ENCODE measurements at places on chromosomes 3 and 15. TPM values are rescaled to one million over a fixed set of nuclear protein-coding genes. Genes with fewer than 3 reads are reported as not detected.

GRCh38 chr3:105606016-105606415 lies 239.3 kb downstream of the ALCAM start:
- no peak for DNase-seq

CACNA2D2 gene
- 1.4 TPM for total RNA-seq

GRCh38 chr15:100597862-100598261 lies 4.1 kb downstream of the LINS1 start:
- no peak for DNase-seq

- DNase-seq = no peak
These were observed 30.1 kb downstream of the POPDC2 start for GRCh38 chr3:119630128-119630879.

DNA sequence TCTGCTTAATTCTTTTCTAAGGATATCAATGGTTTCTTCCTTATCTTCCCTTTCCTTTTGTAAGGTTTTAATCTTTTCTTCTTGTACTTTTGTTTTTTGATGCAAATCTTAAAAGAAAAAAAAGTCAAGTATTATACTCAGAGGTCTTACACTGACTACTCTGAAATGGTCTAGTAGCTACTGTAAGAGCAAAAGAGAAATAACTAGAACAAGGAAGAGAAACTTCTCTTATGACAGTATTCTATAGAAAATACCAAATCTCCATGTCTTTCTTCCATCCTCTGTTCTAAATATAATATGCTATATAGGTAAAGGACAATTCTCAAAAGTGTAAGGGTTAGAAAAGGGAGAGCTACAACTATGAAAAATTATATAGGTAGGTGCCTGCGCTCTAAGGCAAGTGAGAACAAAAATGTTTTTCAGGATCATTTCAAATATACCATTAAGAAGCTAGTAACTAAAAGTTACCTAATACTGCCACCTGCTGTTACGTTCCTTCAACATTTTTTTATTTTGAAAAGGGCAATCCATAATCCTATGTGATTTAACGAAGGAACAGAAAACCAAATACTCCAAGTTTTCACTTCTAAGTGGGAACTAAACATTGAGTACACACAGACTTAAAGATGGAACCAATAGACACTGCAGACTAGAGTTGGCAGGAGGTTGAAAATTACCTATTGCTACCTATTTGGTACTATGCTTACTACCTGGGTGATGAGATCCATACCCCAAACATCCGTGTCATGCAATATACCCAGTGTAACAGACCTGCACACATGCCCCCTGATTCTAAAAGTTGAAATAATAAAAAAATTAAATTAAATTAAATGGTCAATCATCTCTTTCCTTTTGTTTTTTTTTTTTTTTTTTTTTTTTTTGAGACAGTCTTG lies 36.7 kb downstream of the CIP2A start:
- DNase-seq = no peak

GRCh38 chr15:40483919-40484318 lies 13.1 kb downstream of the CHST14 start:
- no peak for DNase-seq

TRH gene
- not detected for total RNA-seq

CHDH gene
- total RNA-seq = 0.92 TPM

- DNase-seq = no peak
These were observed 18.1 kb downstream of the DUSP7 start for GRCh38 chr3:52038227-52038626.

DNA sequence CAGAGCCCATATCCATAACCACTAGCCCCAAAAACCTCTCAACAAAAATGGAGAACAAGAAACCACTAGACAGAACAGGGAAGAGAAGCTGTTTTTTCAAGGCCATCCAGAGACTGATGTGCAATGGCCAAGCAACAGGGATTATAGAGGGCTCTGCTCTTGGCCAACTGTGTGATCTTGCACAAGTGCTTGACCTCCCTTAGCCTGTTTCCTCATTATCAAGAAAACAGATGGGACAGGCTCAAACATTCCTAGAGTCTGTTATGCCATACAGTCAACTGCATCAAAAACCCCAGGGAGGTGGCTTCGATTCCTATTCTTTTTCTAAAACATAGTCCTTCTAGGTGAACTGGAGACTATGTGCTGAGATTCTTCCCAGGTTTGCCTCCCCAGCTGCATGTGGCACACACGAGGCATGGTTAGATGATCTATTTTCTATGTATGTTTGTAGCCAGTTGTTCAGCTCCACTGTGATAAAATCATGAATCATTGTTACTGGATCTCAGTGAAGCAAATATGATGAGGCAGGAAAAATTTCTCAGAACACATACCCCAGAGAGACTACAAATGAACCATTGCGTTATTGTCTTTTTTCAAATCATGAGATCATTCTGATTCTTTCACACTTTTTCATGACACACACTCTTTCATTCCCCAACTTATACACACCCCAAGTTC lies 132.9 kb upstream of the TGFBR2 start:
- no peak for DNase-seq

SPRED1 gene
- 12.7 TPM for total RNA-seq

DNA sequence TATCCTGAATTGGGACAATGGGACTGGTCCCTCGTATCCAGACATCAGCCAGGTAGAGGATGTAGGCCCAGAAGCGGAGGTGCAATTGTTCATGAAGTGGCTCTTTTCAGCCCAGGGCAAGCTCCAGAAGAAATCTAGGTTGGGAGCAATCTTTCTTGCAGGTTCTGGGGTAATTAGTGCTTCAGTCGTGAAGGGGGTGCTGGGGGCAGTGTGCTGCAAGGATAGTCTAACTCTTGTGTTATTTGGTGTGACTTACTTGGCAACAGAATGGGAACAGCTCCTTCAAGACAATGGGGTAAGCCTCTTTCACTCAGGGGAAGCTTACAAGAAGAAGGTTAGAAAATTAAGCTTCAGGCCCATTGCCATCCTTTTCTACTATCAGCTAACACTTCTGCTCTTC lies 273.0 kb downstream of the DIPK2A start:
- no peak for DNase-seq

THSD4 gene
- total RNA-seq = 116 TPM

P2RY1 gene
- 4.8 TPM for total RNA-seq

DNA sequence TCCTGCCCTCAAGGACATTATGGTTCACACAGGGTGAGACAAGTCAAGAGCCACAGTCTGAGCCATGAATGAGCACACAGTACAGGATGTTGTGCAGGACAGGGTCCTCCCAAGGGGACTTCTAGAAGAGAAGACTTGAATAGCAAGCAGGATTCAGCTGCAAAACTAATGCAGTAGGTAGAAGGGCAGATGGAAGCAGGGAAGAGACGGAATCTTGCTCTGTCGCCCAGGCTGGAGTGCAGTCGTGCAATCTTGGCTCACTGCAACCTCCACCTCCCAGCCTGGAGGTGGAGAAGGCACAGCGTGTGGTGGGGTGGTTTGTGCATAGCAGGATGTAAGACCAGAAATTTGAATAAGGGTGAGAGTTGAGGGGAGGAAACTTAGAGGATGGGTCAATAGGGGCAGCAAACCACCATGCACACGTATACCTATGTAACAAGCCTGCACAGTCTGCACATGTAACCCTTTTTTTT lies 8.0 kb downstream of the BCL2L10 start:
- no peak for DNase-seq

DNA sequence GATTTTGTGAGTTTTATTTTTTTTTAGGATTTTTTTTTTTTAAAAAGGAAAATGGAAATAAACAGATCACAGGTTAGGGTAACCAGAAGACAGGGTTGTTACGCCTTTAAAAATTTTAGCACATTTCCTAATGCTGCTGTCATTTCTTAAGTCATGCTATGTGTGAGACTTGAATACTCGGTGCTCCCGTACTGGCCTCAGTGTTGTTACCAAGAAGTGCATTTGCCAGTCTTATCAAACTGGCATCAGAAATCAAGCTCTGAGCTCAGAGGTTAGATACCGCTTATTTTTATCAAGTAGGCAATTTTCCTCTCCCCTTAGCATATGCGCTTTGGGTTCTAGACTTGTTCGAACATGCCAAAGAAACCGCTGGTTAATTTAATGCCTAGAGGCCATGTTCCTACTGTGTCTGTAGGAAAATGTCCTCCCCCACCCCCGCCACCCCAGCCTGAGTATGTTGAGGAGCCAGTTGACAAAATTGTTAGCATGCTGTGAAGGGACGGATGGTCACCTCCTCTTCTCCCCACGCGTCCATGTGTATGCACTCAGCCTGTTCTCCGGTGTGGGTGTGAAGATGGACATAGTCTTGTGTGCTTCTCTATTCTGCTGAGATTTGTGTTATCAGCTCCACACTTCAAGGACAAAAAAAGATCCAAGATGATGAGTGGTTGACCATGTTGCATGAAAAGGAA lies 88.9 kb downstream of the ITPR1 start:
- DNase-seq = no peak

GRCh38 chr3:31713816-31714215 lies 181.1 kb downstream of the STT3B start:
- no peak for DNase-seq

- no peak for DNase-seq
These were observed 22.1 kb downstream of the PLOD2 start for GRCh38 chr3:146138902-146139301.

SSUH2 gene
- total RNA-seq = 2.4 TPM

- no peak for DNase-seq
These were observed 82.0 kb downstream of the CNTN4 start for GRCh38 chr3:2180634-2181033.

- DNase-seq = no peak
These were observed 95.4 kb downstream of the HMG20A start for GRCh38 chr15:77516076-77516475.

DNA sequence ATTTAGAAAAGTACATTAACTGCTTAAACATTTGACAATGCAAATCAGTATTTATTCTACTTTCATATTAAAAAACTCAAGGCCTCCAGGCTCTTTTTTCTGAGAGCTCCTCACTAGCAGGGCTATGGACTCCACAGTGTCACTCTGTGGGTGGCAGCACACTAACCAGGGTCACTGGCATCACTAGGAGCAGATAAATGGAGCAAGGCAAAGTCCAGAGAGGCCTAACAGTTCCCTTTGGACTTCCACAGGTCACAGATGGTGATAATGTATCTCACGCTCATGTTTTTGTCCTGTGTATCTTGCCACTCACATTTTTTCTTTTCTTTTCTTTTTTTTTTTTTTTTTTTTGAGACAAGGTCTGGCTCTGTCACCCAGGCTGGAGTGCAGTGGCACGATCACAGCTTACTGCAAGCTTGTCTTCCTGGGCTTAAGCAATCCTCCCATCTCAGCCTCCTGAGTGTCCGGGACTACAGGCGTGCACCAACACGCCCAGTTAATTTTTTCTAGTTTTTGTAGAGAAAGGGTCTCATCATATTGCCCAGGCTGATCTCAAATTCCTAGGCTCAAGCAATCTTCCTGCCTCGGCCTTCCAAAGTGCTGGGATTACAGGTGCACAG lies 7.8 kb downstream of the SPG21 start:
- no peak for DNase-seq

- DNase-seq = peak; percentile 80
These were observed at the start of gene PPM1L for GRCh38 chr3:160755776-160756304. TSS of gene PPM1L (plus strand) at chr3:160756231.

DNA sequence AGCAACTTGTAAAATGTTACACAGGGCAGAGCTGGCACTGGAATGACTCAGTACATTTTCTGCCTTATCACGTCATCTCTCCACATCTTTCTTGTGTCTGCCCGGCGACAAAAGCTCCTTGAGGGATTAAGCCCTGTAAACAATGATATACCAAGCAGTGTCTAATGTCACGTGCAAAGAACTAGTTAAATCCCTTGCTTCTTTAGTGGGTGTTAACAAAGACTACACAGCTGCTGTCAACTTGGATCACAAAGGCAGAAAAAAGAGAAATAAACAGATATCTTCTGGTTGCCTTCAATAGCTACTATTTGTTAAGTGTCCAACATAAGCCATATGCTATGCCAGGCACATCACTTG lies 48.1 kb upstream of the FRMD4B start:
- no peak for DNase-seq

DNA sequence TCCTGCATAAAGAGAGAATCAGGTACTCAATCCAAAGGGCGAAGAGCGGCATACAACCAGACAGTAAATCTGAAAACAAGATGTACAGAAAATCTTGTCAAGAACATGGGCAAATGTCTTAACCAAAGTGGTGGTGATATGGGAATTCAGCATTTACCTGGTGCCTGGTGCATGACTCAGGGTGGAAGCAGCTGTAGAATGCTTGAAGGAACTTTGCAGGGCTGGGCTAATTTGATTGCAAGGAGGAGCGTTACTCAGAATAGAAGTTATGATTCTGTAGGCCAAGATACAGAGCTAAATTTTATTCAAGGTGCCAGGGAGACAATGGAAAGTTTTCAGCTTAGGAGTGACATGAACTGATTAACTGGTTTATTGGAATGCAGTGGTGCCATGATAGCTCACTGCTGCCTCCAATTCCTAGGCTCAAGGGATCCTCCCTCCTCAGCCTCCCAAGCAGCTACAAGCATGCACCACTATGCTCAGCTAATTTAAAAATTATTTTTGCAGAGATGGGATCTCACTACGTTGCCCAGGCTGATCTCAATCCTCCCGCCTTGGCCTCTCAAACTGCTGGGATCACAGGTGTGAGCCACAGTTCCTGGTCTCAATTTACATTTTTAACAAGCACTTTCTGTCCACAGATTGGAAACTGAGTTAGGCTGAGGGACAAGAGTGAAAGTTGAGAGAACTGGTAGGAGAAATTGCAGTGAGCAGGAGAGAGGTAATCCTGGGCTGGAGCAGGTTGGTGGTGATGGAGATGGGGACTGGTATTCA lies 91.5 kb upstream of the TBC1D5 start:
- no peak for DNase-seq

PRSS50 gene
- total RNA-seq = 0.78 TPM

ST3GAL6 gene
- total RNA-seq = 87.0 TPM

CADM2 gene
- total RNA-seq = 0.65 TPM

DNA sequence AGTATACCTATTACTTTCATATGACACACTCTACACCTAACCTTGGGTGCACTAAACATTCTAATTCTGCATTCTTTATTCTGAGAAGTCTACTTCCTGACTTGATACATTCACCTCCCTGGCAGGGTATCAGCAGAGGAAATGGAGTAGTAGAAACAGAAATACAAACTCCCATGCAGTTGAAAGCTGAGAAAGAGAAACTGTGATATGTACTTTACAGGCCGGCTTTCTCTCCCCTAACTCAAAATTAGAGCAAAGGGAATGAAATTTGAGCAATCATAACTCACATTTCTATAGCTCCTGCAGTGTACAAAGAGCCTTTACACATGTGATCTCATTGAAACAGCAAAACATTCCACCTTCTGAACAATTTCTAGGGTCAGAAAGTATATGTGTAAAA lies 135.5 kb upstream of the COL8A1 start:
- no peak for DNase-seq

GRCh38 chr15:35698331-35698730 lies 152.4 kb upstream of the DPH6 start:
- DNase-seq = no peak

- DNase-seq = no peak
These were observed 24.0 kb upstream of the TLE3 start for GRCh38 chr15:70121624-70122302.

CCR3 gene
- total RNA-seq = not detected

GASK1A gene
- total RNA-seq = 0.16 TPM

C3orf49 gene
- not detected for total RNA-seq

DNA sequence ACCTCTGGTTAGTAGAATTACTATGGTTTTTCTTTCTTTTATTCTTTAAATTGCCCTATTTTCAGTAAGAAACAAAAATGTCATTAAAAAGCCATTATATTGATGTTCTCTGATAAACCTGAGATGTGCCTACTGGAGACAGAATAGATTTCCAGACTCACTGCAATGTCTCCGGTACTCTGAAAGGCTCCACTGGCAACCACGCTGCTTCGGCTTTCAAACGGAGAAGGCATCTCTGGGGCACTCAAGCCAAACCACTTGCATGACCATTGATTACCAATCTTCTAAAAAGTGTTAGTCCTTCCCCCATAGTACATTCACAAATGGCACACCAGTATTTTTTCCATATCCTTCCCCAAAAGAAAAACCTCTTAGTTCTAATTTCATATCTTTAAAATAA lies 82.6 kb downstream of the CBLB start:
- no peak for DNase-seq

EXD1 gene
- not detected for total RNA-seq
